Stimulated activated CD8-positive, alpha-beta memory T cell treated with anti-CD3 and anti-CD28 coated beads, Interleukin-7, amount 100 ng/mL, for 48 hours (primary cell): ENCODE measurements at places on chromosomes 4 and X.

DNA sequence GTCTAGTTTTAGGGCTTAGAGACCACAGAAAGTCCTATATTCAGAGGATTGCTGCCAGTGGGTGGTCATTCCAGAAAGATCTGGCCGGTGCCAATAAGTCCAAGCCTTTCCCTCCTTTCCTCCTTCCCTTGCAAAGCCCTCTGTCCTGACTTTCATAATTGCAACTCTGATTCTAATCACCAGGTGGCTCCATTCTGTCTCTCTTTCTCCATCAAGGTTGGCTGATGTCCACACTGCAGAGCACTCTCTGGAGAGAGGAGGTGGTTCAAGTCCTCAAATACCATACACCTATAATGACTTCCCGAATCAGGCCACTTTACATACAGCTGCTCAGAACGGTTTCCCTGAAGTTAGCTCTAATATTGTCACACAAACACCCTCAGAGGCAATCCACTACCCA is 22.4 kb upstream of the ARMCX4 start:
- DNase-seq = no peak

- DNase-seq = no peak
Measured at GRCh38 chrX:119826399-119826959, 26.3 kb downstream of the UPF3B start.

DNA sequence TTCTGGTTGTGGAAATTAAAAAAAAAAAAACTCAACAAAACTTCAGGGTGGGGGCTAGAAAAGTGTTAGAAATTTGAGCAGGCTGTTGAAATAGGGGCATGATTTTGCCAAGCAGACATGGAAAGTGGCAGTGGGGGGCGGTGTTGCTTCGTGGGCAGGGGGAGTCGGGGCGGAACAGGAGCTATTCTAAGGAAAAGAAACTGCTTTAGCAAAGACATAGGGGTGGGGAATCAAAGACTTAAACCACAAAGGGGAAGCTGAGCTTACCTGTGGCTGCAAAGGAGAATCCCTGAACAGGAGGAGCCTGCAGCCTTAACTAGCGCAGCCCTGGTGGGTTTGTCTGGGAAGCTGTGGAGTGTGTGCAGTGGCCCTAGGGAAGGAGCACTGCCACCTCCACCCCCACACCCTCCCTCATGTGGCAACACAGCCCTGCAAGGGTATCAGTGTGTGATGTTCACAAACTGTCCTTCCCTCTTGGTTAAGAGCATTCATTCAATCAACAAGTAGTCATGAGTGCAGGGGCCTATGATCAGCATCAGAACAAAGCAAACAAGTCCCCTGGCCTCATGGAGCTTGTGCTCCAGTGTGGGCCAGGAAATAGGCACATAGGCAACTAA is 20.5 kb downstream of the SEL1L3 start:
- DNase-seq = no peak

- no peak for DNase-seq
Measured at GRCh38 chrX:47172971-47173792, 20.4 kb upstream of the UBA1 start.

DNA sequence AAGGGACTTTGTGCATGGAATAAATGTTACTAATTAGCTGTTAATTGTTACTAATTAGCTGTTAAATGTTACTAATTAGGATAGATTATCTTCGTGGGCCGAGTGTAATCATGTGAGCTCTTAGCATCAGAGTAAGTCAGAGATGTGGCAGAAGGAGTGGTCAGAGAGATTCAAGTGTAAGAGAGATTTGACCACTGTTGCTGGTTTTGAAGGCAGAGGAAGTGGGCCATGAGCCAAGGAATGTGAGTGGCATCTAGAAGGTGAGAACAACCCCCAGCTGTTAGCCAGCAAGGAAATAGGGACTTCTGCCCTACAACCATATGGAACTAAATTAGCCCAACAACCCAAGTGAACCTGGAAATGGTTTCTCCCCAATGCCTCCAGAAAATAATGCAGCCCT is 28.2 kb downstream of the ODAPH start:
- DNase-seq = no peak

GRCh38 chr4:139167774-139168444 is 9.1 kb downstream of the ELF2 start:
- DNase-seq = no peak

- DNase-seq = no peak
Measured at GRCh38 chrX:25523574-25524540, 508.1 kb upstream of the ARX start.

DNA sequence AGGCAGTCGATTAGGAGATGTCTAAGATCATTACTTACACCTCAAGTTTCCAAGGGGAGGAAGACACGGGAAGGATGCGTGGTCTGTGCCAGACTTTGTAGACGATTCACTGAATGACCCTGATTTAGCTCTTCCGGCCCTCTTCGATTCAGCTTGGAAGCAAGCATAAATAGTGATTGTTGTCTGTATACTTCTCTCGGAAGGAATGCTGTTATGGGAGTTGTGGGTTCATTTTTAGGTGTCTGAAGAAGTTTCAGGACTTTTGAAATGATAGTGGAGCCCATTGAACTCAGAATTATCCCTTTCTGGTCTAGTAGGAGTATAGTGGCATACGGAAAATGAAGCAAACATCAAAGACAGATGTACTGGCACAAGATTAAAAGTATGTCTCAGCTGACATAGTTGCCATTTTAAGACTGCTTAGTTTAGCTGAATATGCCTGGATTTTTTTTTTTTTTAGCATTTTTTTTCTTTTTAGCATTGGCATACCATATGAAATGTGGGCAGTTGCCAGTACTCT is 1.0 kb upstream of the ANKRD17 start:
- DNase-seq = no peak
